ENCODE measurements at places on chromosomes 11 and 22.

DNA sequence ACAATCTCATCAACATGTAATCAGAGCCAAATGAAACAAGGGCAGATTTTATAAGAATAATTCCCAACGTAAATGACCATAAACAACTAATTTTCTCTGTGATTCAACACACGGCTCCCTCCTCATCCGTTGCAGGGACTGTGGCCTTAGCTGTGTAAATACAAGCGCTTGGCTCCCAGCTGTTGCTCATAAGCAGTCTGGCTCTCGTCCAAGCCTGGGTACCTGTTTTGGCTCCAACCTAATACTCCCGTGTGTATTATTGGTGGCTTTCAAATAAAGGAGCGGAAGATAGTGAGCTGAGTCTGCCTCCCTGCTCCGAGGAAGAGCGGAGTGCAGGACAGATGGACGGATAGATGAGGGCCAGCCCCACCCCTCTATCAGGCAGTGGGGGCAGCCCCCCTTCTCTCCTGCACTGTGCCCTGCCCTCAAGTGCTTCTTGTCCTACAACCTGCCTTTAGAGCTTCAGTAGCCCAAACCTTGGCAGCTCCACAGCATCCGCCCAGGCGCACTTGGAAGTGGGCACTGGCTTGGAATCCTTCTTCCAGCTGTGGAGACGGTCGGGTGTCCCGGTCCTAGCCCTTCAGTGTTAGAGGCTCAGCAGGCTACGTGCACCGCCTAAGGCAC lies 670.9 kb downstream of the BRD1 start:
- H3K36me3 ChIP-seq, result no peaks in the 10 kb centered on the region
- no peak overlapping the region for H3K27ac ChIP-seq
- no peaks in the 10 kb centered on the region for H3K27me3 ChIP-seq
- no peaks in the 10 kb centered on the region for H3K4me1 ChIP-seq

GRCh38 chr11:28343304-28344233 lies 235.4 kb downstream of the METTL15 start:
- H3K4me3 ChIP-seq, result no peak overlapping the region
- no peaks in the 10 kb centered on the region for H3K27me3 ChIP-seq
- no peaks in the 10 kb centered on the region for H3K36me3 ChIP-seq

DNA sequence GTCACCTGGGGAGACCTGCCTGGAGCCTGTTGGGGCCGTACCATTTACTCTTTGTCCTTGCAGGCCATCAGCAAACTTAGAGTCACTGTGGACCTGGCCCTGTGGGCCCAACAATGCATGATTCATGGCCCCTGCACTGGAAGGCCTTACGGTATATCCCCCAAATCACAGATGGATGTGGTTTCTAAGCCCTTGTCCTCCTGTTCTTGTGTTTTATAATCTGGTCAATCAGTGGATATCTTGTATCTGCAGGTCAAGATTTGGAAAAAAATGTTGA lies 6.2 kb downstream of the TSKU start:
- no peak overlapping the region for H3K27ac ChIP-seq
- H3K27me3 ChIP-seq, result peaks cover 85% of the 10 kb centered on the region
- no peak overlapping the region for H3K4me3 ChIP-seq
- peaks cover 6% of the 10 kb centered on the region for H3K4me1 ChIP-seq
- DNase-seq, result peak; percentile 14

DNA sequence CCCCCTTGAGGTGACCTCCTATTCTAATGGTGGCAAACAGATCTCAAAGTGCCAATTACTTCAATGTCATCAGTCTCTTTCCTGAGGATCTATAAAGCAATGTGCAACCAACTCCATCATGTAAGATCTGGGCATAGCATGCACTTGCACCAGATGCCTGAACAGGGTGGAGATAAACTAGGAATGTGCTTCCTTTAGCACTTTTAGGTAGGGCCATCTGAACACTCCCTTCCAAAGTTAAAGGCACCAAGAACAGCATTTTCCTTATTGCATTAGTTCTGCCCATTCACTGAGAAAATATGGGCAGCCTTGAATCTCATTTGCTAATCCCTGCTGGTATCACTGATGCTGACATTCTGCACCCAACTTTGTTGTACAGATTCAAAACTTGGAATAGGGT lies 112.0 kb downstream of the SGSM3 start:
- H3K4me1 ChIP-seq, result peaks cover 43% of the 10 kb centered on the region
- no peak overlapping the region for H3K27ac ChIP-seq
- H3K27me3 ChIP-seq, result no peaks in the 10 kb centered on the region

GRCh38 chr11:119109843-119110242 lies 2.7 kb downstream of the C2CD2L start:
- peak overlapping the region; percentile 87 for H3K4me3 ChIP-seq
- H3K27ac ChIP-seq, result no peak overlapping the region
- H3K36me3 ChIP-seq, result peaks cover 54% of the 10 kb centered on the region
- peaks cover 5% of the 10 kb centered on the region for H3K27me3 ChIP-seq

GRCh38 chr11:117997406-117997805 lies 11.2 kb downstream of the IL10RA start:
- peaks cover 87% of the 10 kb centered on the region for H3K36me3 ChIP-seq
- H3K4me3 ChIP-seq, result no peak overlapping the region
- H3K4me1 ChIP-seq, result peaks cover 95% of the 10 kb centered on the region
- peak overlapping the region; percentile 98 for H3K27ac ChIP-seq

GRCh38 chr11:83681906-83682610 lies 395.9 kb upstream of the CCDC90B start:
- H3K4me3 ChIP-seq, result no peak overlapping the region
- no peak for DNase-seq
- no peaks in the 10 kb centered on the region for H3K4me1 ChIP-seq
- H3K27me3 ChIP-seq, result no peaks in the 10 kb centered on the region
- no peaks in the 10 kb centered on the region for H3K36me3 ChIP-seq

GRCh38 chr22:32733196-32733768 lies 68.2 kb upstream of the TIMP3 start:
- peaks cover 22% of the 10 kb centered on the region for H3K27me3 ChIP-seq
- no peak for DNase-seq
- no peaks in the 10 kb centered on the region for H3K36me3 ChIP-seq
- no peak overlapping the region for H3K27ac ChIP-seq
- H3K4me3 ChIP-seq, result no peak overlapping the region

DNA sequence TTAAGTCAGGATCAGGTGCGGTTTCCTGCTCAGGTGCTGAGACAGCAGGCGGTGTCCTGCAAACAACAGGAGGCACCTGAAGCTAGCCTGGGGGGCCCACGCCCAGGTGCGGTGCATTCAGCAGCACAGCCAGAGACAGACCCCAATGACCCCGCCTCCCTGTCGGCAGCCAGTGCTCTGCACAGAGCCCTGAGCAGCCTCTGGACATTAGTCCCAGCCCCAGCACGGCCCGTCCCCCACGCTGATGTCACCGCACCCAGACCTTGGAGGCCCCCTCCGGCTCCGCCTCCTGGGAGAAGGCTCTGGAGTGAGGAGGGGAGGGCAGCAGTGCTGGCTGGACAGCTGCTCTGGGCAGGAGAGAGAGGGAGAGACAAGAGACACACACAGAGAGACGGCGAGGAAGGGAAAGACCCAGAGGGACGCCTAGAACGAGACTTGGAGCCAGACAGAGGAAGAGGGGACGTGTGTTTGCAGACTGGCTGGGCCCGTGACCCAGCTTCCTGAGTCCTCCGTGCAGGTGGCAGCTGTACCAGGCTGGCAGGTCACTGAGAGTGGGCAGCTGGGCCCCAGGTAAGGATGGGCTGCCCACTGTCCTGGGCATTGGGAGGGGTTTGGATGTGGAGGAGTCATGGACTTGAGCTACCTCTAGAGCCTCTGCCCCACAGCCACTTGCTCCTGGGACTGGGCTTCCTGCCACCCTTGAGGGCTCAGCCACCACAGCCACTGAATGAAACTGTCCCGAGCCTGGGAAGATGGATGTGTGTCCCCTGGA lies at the start of gene MYO7A:
Gene MYO7A, plus strand, starts transcription at position 327 of the 772 bp plus-strand sequence. CDS start 2,389 bp downstream, outside the sequence.
- peaks cover 34% of the 10 kb centered on the region for H3K27me3 ChIP-seq
- no peak within 1 kb of the TSS for H3K27ac ChIP-seq
- H3K4me3 ChIP-seq, result peak within 1 kb of the TSS; percentile 51
- H3K4me1 ChIP-seq, result peaks cover 9% of the 10 kb centered on the region

- no peaks in the 10 kb centered on the region for H3K36me3 ChIP-seq
- no peaks in the 10 kb centered on the region for H3K27me3 ChIP-seq
- no peak for DNase-seq
- no peaks in the 10 kb centered on the region for H3K4me1 ChIP-seq
Observed at GRCh38 chr22:33381531-33382406, 323.6 kb upstream of the SYN3 start.

DNA sequence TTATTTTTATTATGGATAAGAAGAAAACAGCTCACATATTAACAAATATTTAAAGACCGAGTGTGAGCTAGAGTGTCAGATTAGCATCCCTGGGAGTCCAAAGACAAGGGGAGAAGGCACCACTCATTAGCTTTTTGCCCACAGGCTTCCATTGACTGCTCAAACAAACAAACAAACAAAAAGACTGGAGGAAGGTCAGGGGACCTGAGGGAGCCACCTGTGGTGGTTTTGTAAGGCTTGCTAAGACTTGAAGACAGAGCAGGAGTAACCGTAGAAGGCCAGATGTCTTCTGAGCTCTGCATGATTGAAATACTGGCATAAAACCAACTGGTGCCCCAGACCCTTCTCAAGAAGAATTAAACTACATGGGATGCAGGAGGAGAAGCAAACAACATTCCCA lies 395.2 kb upstream of the CNTN5 start:
- DNase-seq, result no peak
- H3K36me3 ChIP-seq, result no peaks in the 10 kb centered on the region
- H3K4me3 ChIP-seq, result no peak overlapping the region

- peaks cover 7% of the 10 kb centered on the region for H3K36me3 ChIP-seq
- no peak overlapping the region for H3K27ac ChIP-seq
- peaks cover 4% of the 10 kb centered on the region for H3K27me3 ChIP-seq
- DNase-seq, result no peak
Observed at GRCh38 chr22:46742576-46743221, 4.6 kb upstream of the CERK start.

DNA sequence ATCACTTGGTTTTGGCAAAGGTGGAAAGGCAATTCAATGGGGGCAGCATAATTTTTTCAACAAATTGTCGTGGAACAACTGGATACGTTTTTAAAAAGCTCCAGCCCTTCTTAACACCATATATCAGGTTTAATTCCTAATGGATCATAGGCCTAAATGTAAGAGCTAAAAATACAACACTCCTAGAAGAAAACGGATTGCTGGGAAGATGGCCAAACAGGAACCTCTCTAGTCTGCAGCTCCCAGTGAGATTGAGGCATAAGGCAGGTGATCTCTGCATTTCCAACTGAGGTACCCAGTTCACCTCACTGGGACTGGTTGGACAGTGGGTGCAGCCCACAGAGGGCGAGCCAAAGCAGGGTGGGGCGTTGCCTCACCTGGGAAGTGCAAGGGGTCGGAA lies 32.4 kb upstream of the SCGB1D1 start:
- H3K27ac ChIP-seq, result no peak overlapping the region
- no peak for DNase-seq
- H3K27me3 ChIP-seq, result peaks cover 34% of the 10 kb centered on the region
- no peaks in the 10 kb centered on the region for H3K4me1 ChIP-seq

DNA sequence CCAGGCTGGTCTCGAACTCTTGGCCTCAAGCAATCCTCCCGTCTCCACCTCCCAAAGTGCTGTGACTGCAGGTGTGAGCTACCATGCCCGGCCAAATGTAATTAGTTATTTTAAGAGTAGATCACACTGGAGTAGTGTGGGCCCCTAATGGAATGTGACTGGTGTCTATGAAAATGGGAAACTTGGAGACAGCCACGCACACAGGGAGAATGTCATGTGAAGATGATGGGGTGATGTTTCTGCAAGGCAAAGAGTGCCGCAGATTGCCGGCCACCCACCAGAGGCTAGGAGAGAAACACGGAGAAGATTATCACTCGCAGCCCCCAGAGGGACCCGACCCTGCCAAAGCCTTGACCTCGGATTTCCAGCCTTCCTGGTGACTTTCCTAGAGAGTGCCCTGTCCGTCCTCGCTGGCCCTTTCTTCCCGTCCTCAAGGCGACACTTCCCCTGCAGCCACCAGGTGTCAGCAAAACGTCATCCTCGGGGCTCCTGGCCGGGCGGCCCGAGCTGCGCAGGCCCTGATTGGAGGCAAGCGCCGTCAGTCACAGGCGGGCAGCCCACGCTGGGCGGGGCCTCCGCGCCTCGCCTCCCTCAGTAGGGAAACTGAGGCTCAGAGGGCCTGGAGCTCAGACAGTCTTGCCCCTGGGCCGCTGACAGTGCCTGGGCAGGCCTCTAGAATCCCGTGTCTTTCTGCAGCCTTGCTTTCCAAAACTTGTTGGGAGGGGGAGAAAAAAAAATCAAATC lies 16.3 kb downstream of the CRYBB2 start:
- peak; percentile 84 for DNase-seq
- no peaks in the 10 kb centered on the region for H3K36me3 ChIP-seq
- no peak overlapping the region for H3K27ac ChIP-seq
- no peaks in the 10 kb centered on the region for H3K4me1 ChIP-seq
- no peak overlapping the region for H3K4me3 ChIP-seq

DNA sequence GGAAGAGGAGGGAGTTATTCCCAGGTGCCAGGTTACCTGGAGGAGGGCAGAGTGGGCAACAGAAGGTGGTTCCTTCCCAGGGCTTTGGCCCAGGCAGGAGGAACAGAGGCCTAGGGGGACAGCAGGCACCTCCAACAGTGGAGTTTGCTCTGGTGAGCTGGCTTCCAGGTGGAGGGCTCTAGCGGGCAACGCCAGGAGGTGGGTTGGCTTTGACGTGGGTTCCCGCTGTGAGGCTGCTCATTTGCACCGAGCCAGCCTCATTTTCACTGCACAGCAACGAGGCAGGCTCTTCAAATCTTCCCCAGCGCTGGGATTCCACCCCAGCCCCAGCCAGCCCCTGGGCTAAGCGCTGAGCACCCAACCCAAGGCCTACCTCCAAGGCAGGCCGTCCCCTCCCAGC lies 8.1 kb downstream of the IGSF9B start:
- peaks cover 99% of the 10 kb centered on the region for H3K4me1 ChIP-seq
- H3K27ac ChIP-seq, result peak overlapping the region; percentile 87
- H3K36me3 ChIP-seq, result peaks cover 46% of the 10 kb centered on the region
- no peaks in the 10 kb centered on the region for H3K27me3 ChIP-seq
- H3K4me3 ChIP-seq, result peak overlapping the region; percentile 86
